ENCODE measurements at places on chromosomes 4 and X.

DNA sequence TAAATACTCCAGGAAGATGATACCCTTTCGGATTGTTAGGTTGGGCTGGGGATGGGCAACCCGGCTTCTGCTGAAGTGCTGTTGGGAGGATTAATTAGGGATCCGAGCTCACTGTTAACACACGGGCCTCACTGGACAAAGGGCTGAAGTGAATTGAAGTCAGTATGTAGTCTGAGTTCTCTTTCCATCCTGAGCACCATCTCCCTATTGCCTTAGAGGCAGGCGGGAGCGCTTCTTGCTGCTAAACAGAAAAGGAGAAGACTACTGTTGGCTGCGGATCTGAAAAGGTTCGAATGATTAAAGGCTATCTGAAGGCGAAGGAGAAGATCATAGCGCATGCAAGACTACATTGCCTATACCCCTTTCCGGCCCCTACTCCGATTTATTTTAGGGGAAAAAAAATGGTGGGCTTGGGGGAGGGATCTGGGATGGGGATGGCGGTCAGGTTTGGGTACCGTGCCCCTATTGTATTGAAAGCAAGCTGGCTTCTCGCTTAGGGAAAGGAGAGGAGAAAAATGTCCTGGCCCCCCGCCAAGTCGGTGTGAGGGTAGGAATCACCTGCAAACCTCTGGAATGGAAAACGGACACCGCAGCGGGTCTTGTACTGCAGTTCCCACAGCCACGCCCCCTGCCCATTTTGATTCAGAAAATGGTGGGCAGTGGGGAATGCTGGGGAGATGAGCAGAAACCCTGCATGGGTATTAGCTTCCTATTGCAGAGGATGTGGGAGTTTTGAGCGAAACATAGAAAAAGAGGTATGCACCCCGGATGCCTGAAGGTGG lies 22.3 kb downstream of the MORF4L2 start:
- no peak for DNase-seq

DNA sequence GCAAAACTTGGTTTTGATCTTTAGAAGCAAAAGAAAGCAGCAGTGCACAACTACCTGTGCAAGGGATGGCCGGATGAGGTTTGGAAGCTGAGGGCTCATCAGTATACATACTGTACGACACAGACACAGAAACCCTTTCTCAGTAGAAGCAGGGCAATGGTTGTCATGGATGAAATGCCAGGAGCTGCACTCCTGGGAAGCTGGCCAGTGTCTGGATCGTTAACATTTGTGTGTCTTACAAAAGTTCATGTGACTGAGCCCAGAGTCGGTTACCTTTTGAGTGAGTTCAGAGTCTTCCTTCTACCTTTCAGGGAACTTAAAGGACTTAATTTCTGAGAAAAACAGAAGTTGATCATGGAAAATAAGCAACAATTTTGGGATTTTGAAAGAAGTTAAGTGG lies 230.3 kb downstream of the APBB2 start:
- DNase-seq = no peak

DNA sequence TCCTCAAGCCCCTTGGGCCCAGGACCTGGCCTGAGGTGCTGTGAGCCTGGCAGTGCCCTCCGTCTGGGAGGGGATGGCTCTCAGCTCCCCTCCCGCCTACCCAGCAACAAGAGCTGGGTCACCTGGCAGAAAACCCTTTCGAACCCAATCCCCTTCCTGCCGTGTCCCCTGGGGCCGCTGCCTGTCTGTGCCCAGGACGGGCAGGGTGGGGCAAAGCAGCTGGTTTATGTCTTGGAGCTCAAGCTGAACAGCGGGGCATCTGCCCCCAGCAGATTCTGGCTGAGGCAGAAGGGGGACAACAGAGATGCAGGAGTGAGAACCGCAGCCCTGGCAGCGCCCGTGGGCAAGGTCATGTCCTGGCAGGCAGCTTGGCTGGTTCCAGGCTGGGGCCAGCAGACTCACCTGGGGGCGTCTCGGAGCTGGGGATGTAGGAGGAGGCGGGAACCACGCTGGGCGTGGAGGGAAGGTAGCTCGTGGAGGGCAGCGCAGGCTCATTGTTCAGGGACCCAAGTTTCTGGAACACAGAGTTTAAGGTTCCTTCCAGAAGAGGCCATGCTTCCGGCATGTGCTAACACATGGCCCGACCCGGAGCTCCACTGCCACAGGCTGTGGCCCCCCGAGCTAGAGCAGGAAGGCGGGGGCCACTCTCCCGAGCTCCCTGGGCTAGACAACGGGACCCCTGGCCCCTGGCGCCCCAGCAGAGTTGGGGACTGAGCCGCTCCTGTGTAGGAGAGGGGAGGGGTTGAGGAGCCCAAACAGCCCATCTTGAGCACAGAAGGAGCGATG lies 24.2 kb downstream of the NELFA start:
- DNase-seq = no peak

GRCh38 chr4:121185960-121186359 lies 21.8 kb upstream of the TNIP3 start:
- no peak for DNase-seq

DNA sequence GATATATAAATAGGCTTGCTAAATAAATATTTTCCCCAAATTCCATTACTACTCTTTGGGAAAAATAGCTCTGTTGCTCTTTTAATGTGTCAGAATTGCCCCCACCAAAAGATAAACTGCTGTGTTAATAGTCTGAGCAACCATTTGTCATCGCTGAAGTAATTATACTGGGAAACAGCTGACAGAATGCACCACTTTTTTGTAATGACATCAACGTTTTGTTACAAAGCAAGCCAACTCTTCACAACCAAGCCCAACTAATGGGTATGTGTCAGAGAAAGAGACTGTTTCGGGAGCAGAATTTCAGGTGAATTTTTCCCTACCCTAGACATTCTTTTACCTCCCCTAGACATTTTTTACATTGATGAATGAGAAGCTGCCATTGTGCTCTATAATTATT lies 405.0 kb upstream of the MAGEB18 start:
- DNase-seq = no peak

All from LoVo (cell line).